ENCODE measurements at places on chromosomes 12 and 14. TPM values are rescaled to one million over a fixed set of nuclear protein-coding genes. Genes with fewer than 3 reads are reported as not detected.
A peak's percentile ranks its signal among the peaks of the same experiment; 100 is the strongest.

PARPBP gene
- total RNA-seq = 1.2 TPM

- DNase-seq = no peak
Measured at GRCh38 chr12:108373111-108373510, 34.0 kb upstream of the CMKLR1 start.

DNA sequence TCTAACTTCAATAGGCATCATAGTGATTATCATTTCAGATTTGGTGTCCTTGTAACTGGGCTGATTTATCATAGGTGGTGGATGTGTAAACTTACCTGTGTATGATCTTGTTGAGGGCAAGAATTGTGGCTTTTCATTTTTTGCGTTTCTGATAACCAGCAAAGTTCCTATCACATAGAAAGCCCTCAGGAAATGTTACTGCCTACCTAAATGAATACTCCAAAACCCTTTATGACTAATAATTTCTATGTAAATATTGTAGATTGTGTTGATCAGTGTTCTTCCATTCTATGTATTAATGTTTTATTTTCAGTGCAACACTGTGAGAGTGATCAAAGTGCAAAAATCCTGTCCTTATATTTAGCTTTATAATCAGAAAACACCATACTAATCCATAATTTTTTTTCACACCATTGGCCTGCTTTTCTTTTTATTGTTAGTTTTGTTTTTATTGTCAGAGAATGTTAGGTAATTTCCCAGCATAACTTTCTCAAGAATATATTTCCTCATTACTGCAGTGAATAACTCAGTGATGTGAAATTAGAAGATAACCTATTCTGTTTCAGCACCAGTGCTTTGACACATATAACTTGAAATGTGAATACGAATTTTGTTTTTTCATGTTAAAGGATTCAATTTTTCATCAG, 94.1 kb downstream of the GPHN start:
- no peak for DNase-seq

GOLT1B gene
- 32.1 TPM for total RNA-seq

TEAD4 gene
- 5.1 TPM for total RNA-seq

RNF212B gene
- 0.20 TPM for total RNA-seq

- DNase-seq = no peak
Measured at GRCh38 chr14:52879958-52880357, 70.9 kb downstream of the FERMT2 start.

- DNase-seq = no peak
Measured at GRCh38 chr12:96044943-96045290, 9.5 kb upstream of the LTA4H start.

DNA sequence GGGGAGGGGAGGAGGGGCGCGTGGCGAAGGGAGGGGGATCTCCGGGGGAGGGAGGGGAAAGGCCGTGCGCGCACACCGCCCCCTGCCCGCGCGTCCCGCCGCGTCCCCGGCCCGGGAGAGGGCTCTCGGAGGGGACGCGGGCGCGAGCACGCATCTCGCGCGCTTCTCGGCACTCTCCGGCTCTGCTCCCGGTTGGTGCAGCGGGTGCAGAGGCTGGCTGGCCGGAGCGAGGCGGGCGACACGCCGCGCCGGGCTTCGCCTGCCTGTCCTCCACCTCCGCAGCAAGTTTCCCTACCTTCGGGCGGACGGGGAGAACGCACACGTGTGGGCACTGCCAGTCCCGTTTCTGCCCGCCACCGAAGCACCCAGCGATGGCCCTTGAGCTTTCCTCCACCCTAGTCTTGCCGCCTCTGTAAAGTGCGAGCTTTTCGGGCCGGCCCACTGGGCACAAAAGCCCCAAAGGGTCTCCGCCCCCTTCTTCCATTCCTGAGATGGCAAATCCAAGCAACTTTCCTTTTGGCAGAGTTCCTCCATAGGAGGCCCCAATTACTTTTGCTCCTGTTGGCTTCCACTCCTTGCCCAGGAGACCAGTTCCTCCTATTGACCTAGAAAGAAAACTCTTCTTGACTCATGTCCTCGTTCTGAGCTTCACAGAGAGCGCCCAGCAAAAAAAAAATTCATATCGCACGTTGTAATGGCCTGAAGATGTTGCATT, 363 bp upstream of the CSAD start:
- DNase-seq = peak; percentile 66

DNA sequence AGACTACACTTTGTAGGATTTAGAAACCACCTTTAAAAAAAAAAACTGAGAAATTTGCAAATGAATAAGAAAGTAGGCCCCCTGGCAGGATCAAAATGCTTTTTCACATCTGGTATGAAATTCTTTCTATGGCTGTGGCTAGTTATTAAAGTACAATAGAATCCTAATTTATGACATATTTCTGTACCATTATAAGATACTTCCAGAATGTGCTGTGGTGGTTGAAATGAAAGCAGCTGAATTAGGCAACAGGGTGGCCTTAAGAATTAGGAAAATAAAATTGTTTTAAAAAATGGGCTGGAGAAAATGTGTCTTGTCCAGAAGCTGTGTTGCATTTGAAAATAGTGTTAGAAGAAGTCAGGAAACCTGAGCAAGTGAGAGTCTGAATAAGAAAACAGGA, 85.9 kb upstream of the PDE3A start:
- no peak for DNase-seq

SLC38A4 gene
- total RNA-seq = 0.69 TPM

SLC7A8 gene
- total RNA-seq = 98.5 TPM

VDR gene
- 33.8 TPM for total RNA-seq

DNA sequence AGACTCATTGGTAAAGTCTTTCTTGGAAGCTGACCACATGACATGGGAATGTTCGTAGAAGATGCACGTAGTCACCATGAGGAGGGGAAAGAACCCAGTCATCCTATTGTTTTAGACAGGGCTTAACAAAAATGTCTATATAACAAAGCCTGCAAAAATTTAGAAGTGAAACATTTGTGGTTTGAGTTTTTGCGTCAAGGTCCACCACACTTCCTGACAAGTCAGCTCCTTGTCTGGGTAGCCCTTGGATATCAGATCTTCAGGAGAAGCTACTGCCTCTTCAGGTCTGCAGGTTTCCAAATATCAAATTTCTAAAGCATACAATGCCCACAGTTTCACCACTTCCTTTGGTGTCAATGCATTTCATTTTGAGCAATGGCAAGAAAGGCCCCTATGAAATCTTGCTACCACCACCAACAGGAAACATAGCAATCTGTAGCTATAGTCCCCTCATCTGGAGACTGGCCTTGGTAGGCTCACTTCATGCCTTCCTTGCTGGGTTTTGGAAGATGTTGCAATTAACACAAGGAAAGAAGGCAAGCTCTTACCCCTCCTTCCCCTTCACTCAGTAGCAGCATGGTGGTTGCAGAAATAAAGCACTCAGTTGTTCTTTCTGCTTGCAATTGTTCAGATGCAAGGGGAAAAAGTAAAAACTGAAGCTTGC, 235.2 kb downstream of the PCNX1 start:
- no peak for DNase-seq

DNA sequence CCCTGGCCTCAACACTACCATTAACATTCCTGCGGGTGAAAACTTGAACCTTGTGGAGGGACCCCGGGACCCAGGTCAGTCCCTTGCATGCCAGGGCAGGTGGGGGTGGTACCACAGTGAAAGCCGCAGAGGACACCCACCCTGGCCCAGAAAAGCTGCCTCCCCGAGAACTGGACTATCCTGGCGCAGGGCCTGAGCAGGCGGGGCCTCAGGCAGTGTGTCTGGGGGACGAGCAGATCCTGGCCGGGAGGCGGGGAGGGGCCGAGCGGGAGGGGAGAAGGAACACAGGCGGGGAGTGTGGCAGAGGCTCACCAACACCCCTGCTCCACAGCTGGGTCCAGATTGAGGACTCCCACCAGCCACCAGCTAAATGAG, 10.0 kb downstream of the AHNAK2 start:
- peak; percentile 68 for DNase-seq

DNA sequence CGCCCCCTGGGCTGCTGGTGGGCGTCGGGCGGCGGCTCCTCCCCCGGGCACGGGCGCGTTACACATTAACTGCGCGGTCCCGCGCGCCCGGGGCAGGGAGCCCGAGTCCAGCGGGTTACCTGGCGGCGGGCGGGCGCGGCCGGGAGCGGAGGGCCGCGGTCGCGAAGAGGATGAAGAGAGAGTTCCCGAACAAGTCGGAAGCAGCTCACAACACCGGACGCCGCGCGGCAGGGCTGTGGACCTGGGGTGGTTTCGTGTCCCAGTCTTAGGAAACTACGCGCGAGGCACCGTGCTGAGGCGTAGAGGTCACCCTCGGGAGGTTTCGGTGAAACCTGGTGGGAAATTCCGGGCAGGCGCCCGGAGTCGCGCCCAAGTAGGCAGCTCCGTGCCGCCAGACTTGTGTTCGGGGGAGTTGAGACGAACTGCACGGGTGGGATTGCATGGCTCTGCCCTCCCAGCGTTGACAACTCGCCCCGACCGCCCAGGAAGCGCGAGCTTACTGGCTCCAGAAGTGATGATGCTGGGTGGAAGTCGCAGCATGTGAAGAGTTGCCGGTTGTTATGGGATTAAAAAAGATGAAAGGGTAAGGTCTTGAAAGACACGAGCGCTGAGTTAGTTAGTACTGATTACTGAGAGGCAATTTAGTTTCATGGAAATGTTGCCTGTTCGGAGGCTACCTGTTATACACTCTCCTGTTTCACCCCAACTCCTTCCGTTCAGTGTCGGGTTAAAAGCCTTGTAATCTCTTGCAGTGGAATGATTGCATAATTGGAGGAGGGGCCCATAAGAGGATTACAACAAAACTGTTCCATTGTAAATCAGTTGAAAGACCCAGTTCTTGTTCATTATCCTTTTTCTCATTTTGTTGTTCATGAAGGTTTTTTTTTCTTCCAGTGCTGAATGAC, 879 bp downstream of the RAB3IP start:
- peak; percentile 42 for DNase-seq

ACTR6 gene
- total RNA-seq = 25.1 TPM

DNA sequence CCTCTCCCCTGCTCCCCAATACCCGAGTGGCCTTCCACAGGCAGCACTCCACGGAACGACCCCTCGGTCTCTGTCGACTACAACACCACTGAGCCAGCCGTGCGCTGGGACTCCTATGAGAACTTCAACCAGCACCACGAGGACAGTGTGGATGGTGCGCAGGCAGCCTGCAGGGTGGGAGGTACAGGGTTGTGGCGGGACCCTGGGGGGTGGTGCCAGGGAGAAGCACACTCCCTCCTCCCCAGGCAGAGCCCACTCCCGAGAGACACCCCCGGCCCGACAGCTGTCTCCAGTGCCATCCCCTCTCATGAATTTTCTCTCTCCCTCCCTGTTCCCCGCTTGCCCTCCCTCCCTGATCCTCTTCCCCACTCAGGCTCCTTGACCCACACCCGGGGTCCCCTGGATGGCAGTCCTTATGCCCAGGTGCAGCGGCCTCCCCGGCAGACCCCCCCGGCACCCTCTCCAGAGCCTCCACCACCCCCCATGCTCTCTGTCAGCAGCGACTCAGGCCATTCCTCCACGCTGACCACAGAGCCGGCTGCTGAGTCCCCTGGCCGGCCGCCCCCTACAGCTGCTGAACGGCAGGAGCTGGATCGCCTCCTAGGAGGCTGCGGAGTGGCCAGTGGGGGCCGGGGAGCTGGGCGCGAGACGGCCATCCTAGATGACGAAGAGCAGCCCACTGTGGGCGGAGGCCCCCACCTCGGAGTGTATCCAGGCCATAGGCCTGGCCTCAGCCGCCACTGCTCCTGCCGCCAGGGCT, 9.0 kb downstream of the TNS2 start:
- DNase-seq = peak; percentile 10

DNA sequence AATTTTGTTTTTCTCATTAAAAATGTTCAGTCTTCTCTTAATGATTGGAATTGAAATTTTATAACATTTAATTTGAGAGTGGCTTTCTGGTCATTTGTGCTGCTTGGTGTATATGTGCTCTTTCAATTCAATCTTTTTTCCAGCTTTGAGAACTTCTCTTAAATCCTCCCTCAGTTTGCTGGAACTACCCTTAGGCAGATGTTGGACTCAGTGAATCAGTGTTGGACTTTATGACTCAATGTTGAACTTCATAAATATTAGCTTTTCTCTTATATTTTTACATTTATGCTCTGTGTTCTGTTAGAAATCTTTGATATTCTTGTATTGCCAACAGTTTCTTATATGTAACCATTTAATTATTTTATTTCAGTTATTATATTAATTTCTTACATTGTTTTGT, 935.5 kb upstream of the FBXO33 start:
- DNase-seq = no peak

DNA sequence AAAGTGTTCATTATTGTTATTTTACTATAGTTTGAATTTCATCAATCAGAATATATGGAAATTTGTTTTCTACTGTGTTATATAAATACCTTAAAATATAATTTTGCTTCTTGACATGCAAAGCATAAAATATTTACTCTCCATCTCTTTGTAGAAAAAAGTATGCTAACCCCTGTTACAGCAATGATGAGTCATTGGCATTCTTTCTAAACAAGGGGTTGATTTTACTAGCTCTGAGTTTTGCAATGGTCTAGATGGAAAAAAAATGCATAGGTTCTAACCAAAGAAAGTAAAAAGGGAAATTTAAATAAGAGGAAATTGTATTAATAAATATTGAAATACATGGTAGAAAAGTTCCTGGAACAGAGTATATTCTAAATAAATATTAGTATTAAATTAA, 990.2 kb upstream of the ATXN7L3B start:
- no peak for DNase-seq

- no peak for DNase-seq
Measured at GRCh38 chr14:37844614-37845013, 249.2 kb downstream of the TTC6 start.

DNA sequence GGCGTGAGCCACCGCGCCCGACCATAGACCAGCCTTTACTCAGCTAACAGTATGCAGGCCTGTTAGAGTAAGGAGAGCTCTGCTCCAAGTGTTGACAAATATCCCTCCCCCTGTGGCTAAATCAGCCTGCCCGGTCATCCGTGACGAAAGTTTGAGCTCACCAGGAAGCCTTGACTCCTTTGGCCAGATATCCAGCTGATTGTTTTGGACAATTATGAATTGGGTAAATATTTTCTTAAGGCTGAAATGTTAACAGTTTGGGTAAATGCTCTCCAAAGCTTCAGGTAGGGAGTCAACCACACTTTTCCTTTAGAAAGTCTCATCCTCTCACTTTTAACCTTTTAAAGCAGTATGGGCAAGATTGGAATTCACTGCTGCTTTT, 157.9 kb downstream of the PAWR start:
- no peak for DNase-seq

All from mucosa of gallbladder (tissue), 1 donor.